ENCODE measurements at places on chromosomes 13 and 19. TPM values are rescaled to one million over a fixed set of nuclear protein-coding genes. Genes with fewer than 3 reads are reported as not detected.
A peak's percentile ranks its signal among the peaks of the same experiment; 100 is the strongest.

GRCh38 chr19:34350161-34350561 lies 14.8 kb upstream of the GPI start:
- DNase-seq = no peak

DNA sequence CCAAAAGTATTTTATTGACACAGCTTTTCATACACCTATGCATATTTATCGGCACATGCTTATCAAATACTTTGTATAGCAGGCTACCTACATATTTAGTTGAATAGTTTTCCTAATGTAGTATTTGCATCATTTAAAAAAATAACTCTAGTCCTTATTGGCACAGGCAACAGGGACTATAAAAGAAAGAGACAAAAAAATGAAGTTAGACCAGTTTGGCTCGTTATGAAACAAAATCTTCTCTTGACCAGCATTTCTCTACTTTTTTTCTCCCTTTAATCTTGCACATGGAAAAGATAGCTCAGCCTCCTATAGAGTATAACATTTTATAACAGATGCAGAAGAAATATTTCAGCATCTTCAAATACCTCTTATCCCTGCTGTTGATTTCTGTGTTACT lies 794.8 kb upstream of the MIR17HG start:
- no peak for DNase-seq

DNA sequence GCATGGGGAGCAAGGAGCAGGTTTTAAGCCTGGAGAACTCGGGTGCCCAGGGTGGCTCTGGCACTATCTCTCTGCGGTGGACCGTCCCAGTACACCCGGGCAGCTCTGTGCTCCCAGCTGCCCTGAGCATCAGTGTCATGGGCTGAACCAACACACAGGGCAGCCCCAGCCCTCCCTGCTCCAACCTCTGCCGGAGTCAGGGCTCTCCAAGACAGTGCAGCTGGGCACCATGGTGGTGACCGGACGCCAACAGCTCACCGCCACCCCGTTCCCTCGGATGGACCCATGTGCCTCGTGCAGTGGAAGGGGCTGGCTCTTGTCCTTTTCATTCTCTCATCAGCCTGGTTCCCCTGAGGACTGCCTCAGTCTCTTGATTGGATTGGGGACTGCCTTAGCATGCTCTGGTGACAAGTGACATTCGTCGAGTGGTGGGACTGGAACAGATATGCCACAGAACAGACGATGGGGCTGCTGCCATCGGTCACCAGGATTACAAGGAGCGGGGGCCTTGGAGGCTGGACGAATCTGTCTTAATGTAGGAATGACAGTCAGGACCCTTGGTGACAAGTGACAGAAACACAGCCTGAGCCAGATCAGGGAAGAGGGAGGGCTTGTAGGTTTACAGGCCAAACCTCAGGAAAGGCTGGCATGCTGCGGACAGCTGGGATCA lies 25.7 kb upstream of the VSTM2B start:
- DNase-seq = no peak

Gene LIG4
- total RNA-seq = 7.5 TPM

Gene CATSPERD
- not detected for total RNA-seq

GRCh38 chr13:56019606-56020005 lies 1121.1 kb upstream of the PRR20A start:
- no peak for DNase-seq

DNA sequence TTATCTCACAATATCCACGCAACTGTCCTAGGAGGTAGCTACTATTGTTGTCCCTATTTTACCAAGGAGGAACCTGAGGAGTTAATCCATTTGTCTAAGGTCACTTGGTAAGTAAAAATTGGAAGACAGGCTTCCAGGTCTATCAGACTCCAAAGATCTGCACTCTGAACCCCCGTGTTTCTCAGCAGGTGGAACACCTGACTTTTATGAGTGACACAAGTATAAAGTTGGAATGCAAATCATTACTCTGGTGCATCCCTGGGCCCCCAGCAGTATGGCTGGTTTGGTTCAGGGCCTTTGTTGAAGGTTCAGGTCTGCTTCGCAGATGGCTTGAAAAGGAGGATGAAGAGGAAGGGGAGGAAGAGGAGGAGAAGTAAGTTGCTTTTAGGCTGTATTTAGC lies 46.0 kb downstream of the RGCC start:
- DNase-seq = no peak

Gene TMC4
- 57.3 TPM for total RNA-seq

- no peak for DNase-seq
Observed at GRCh38 chr19:34979819-34980640, 16.0 kb upstream of the ZNF792 start.

Gene VSIG10L
- 0.78 TPM for total RNA-seq

Gene EPN1
- 52.4 TPM for total RNA-seq

Gene FXYD1
- 9.1 TPM for total RNA-seq

DNA sequence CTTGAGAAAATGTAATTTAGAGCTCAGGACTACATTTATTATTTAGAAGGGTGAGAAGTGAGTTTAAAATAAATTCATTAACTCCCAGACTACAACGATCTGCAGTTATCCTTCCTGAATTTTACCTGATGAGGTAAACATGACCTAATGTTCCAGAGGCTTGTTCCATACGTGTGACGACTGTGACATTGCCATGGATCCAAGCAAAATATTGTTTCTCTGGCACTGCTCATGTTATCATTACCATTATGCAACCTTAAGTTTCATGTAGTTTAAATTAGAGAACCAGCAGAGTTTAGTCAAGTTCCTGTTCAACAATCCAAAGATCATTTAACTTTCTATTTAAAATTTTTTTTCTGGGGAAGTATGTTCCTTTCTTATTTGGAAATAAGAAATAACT lies 279.6 kb downstream of the KLF5 start:
- DNase-seq = peak; percentile 17

GRCh38 chr19:19134687-19135158 lies 3.6 kb downstream of the TMEM161A start:
- no peak for DNase-seq

DNA sequence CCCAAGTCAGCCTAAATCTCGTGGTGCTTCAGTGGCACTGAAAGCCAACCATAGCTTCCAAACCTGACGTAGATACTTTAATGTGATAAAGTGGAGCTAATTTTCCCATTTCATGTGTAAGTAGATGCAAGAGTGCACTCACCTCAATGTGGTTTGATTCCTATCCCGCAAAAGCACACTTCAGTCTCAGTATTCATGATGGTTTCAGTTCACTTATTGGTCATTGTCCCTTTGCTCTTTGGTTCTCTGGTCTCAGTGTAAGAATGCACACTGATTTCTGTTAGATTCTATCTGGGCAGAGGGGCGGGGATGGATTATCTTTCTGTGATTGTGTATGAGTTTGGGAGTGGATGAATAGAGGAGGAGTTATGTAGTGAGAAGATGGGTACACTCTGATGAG lies 340.6 kb downstream of the KCNRG start:
- DNase-seq = no peak

GRCh38 chr13:34939771-34940170 lies 2.3 kb upstream of the NBEA start:
- no peak for DNase-seq

DNA sequence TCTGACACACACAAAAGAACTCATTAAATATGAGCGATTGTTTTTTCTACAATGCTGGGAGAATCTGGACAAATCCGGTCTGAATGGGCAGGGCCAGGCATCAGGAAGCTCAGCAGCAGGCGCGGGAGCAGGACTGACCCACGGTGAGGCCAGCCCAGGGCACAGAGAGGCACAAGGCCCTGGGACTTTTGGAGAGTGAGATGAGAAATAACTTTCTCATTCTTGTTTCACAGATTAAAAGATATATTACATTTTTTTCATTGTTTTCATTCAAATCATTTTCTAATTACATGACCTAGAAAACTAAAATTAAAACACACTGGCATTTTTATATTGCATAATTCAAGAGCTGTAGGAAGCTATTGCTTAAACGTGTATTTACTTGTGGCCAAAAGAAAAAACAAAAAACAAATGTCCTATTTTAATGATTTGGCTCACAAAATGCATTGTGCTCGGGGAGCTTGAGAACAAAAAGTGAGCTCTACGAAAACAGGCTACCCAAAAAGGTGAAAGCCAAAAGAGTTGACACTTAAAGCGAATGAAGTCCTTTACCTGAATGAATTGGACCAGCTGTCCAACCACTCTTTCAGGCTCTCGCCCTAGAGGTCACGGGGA lies 133.1 kb downstream of the TNFRSF19 start:
- no peak for DNase-seq

Gene SIAH3
- not detected for total RNA-seq

Gene LSR
- 80.1 TPM for total RNA-seq

Gene SERTM1
- not detected for total RNA-seq

- DNase-seq = peak; percentile 93
Observed at GRCh38 chr13:106567474-106568298, at the start of gene ARGLU1. Gene ARGLU1, minus strand, starts transcription at chr13:106568137. Its CDS starts 218 bp downstream, at chr13:106567919.

Gene FCAR
- total RNA-seq = not detected

DNA sequence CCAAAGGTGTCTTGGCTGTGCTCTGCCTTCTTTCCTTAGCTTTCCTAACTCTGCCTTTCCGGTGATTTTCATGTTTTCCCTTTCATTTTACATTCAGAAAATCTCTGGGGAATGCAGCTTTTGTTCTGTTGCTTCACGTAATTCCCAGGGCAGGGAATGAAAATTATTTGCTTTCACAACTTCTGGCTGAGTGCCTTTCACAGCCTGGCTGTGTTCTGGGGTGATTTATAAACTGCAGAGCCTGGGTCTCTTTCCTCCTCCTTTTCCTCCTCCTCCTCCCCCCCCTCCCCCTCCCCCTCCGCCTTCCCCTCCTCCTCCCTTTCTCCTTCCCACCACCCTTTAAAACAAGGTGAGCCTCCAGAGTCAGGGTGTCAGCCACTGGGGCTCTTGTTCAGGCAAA lies 84.3 kb downstream of the RNASEH2B start:
- DNase-seq = no peak

- no peak for DNase-seq
Observed at GRCh38 chr13:79477968-79478367, 3.0 kb upstream of the NDFIP2 start.

- DNase-seq = no peak
Observed at GRCh38 chr19:13042443-13043130, 47.3 kb downstream of the NFIX start.

GRCh38 chr19:56114778-56115110 lies 6.4 kb downstream of the ZNF787 start:
- no peak for DNase-seq

- DNase-seq = peak; percentile 91
Observed at GRCh38 chr19:2578901-2579677, 103.2 kb downstream of the GADD45B start.

Gene PLVAP
- total RNA-seq = 37.9 TPM

Gene CGB5
- total RNA-seq = not detected

GRCh38 chr19:10878253-10878652 lies 6.9 kb downstream of the CARM1 start:
- DNase-seq = no peak

Gene ZNF492
- total RNA-seq = 0.99 TPM

DNA sequence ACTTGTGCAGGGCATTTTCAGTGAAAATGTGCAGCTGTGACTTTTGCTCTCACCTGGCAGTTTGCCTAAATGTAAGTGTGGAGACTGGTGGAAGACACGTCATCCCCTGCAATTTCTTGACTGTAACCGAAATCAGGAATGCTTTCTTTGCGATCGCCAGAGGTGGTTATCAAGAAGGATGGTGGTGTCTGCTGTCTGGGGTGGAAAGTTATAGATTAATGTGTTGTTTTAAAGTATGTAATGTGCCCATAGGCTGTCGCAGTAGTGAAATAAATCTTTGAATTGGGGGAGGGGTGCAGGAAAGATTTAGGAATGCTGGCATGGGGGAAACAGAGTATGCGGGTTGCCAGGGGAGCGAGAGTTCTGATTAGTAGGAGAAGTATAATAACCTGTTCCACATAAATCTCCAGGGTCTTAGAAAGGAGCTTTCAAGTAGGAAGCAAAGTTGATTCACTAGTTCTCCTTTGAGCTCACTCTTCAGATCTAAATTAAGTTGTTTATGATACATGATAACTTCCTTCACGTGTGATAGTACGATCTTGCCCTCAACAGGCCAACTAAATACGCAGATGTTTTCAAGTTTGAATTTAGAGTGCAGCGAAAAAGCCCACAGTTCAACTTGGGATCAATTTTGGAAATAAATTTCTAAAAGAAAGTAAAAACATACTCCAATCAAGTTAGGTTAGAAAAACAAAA lies 1520.0 kb upstream of the SLC10A2 start:
- peak; percentile 61 for DNase-seq

Gene FBXO27
- 4.3 TPM for total RNA-seq

DNA sequence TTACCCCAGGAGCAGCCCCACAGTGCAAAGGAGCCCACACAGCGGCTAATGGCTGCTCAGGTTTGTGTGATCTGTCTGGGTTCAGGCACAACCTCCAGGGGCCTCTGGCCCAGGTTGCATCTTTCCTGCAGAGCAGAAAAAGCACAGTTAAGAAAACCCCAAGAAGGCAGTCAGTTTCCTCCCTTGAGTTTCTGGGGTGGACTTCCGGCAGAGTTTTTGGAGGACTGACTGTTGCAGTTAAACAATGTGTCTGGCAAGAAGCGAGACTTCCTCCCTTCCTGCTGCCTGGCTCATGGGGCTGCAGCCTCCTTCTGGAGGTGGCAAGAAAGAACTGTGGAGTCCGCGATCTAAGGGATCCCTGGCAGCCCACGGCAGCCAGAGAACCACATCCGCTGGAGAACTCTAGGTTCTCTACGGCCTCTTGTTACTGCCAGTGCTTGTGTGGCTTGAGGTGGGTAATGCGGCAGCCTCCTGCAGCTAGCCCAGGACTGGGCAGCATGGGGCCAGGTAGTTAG lies 114.4 kb downstream of the ZDHHC20 start:
- DNase-seq = no peak

Gene KLF16
- total RNA-seq = 2.3 TPM

DNA sequence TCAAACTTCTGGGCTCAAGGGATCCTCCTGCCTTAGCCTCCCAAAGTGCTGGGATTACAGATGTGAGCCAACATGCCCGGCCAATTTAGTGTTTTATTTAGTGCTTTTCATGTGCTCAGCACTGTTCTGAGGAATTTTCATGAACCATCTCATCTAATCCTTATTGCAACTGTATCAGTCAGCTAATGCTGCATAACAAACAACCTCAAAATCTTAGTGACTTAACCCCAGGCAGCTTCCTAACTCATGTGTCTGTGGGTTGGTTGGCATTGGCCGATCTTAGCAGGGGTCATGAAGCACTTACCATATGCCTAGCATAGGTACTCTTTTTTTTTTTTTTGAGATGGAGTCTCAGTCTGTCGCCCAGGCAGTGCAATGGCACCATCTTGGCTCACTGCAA lies 6.2 kb upstream of the SDHAF1 start:
- DNase-seq = no peak

- no peak for DNase-seq
Observed at GRCh38 chr13:75643693-75644092, 7.6 kb downstream of the LMO7 start.

DNA sequence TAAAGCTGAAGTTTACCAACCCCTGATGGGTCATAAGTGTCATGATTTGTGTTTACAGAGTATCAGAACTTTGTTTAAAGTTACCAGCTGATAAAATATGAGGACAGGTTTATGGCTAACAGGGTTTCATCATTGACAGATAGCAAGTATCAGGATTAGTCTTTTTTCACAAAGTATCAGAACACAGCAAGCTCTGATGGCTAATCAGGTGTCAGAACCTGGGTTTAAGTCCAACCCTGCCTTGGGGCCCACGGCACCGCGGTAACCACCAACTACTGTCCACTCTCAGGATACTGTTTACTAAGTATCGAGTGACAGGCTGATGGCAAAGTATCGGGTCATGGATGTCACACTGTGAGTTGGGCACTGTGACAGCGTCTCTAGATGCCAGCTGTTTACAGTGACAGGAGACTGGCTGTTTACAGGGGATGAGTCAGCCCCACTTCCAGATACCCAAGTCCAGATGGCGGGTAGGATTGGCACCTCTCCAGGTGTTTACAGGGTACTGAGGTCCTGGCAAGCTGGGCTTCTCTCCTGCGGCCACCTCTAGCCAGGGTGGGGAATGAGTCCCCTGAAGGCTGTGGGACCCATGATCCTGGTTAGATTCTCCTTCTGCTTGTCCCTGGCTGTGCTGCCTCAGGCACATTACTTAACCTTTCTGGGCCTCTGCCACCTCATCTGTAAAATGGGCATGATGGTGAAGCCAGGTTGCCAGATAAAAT lies 21.8 kb downstream of the ARRDC2 start:
- peak; percentile 42 for DNase-seq
